Spinal cord (tissue), 10 donors: ENCODE measurements at places on chromosomes 2 and 18.

DNA sequence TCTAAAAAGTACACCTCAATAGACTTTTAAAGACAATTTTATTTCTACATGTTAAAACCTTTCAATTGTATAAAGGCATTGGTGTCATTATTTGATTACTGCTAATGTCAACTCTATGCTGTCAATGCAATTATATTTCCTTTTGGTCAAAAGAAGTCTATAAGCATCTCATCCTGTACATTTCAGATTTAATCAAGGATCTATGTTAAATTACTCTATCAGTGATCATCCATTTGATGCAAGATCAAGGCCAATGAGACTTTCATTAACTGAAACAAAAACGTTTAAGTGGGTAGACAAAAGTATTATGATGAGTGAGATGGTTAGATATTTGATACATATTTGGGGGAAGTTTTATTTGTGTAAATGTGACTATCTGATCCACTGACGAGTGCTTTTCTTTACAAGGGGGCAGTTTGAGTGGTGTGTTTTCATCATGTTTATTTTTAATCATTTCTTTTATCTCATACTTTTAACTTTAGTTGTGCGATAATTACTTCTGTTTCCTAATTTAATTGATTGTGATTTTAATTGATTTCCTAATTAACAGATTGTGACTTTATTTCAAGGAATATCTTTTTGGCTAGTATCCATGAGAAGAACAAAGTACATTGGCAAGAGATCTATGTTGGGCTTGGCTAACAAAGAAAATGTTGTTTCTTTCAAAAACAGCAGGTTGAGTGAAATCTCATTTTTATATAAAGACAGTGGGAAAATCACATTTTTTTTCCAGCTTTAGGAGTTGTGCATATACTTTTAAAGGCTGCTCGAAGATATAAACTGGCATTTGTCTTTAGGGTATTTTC lies 1.1 kb downstream of the ARHGAP28 start:
- peak; percentile 40 for DNase-seq

DNA sequence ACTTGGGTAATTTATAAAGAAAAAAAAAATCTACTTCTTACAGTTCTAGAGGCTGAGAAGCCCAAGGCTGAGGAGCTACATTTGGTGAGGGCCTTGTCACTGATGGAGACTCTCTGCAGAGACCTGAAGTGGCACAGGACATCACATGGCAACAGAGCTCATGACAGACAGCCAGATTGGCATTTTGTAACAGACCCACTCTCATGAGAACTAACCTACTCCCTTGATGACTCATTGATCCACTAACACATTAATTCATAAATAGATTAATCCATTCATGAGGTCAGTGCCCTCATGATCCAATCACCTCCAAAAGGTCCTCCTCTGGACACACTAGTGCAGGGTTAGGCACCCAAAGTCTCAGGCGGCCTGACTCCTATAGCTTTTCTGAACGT lies 318.4 kb downstream of the GULP1 start:
- no peak for DNase-seq

GRCh38 chr2:238574490-238575271 lies 148.0 kb downstream of the ASB1 start:
- no peak for DNase-seq

DNA sequence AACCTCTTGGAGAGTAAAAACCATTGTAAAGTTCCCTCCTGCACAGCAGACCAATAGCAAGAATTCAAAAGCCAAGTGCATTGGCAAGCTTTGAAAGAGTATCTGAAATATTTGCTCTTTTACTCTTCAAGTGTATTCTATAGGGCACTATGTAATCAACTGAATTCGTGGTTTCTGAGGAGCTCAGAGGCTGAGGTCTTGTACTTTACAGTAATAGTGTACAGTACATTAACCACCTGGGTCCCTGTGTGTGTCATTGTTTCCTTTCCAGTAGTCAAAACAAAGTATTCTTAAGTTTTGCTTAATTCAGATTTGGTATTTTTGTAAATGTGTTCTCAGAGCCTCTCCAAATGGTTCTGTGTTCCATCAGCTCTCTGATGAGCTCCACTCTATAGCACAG lies 769.7 kb downstream of the LRRTM4 start:
- DNase-seq, result no peak

- no peak for DNase-seq
These were observed 419.7 kb upstream of the TNP1 start for GRCh38 chr2:217279556-217279955.

- DNase-seq, result no peak
These were observed 99.2 kb upstream of the UXS1 start for GRCh38 chr2:106293271-106293783.

DNA sequence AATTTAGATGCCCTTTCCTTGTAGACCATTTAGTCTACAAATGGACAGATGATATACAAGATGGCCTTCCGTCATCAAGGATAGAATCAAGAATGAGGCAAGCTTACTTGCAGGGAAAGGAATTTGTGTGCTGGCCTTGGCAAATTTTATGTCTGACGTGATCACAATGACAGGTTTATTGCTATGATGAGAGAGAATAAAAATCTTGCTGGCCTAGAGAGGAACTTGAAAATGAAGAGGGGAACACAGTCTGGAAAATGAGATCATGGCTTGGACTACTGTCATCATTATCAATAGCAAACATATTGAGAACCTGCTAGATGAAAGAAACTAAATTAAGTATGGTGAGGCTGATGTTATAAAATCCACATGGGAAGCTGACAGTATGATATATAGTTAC lies 66.0 kb downstream of the CSRNP3 start:
- DNase-seq, result no peak

- peak; percentile 79 for DNase-seq
These were observed 220.4 kb downstream of the ZNF516 start for GRCh38 chr18:76274468-76275289.

- DNase-seq, result no peak
These were observed 33.9 kb upstream of the ATIC start for GRCh38 chr2:215277944-215278343.
